ENCODE measurements at places on chromosomes 7 and 10.

GRCh38 chr10:44186150-44186549 lies 198.7 kb downstream of the CXCL12 start:
- no peak for DNase-seq

DNA sequence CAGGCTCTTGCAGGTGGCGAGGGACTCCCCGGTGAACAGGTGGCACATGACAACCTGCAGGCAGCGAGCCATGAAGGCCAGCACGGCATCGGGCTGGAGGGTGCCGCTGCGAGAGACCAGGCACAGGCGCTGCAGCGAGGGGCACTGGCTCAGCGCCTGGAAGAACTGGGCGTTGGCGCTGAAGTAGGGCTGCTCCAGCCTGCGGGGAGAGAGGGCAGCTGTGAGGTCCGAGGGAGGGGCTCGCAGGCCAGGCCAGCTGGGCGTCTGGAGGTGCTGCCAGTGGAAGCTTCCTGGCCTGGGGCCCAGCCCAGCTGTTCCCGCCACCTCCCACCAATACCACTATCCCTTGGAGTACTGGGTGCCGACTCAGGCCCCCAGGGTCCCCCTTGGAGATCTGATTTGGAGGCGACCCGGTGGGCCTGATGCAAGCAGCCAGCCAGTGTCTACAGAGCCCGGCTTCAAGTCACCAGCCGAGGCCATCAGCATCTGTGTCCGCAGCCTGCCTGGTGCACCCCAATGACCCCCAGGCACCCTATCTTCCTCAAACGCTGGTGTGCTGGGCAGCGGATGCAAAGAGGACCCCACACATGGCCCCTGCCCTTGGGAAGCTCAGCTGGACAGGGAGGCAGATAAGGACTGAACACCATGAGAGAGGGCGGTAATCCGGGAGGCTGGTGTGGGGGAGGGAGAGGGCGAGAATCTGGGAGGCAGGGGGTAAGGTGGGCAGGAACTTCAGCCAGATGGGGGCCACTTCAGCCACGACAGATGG lies 67.8 kb upstream of the TNRC18 start:
- DNase-seq, result no peak

DNA sequence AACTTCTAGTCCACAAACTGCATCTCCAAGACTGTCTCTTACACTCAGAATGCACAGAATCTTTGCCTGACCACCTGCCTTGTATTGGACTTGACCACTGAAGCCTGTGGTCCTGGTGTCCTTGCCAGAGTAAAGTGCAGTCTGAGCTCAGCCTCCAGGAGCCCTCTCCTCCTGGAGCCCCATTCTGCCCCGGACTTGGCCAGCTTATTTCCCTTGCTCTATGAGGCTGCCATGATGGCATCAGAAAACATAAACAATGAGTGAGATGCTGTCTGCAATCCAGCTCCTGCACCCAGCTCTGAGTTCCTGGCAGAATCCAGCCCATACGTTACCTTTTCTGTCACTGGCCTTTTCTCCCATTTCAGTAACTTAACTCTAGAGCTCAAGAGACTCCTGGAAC lies 494.6 kb downstream of the PLXNA4 start:
- DNase-seq, result no peak

- peak; percentile 19 for DNase-seq
These were observed at the start of gene CUX1 for GRCh38 chr7:101817471-101818286. TSS of gene CUX1 (plus strand) at chr7:101817626. CDS start at chr7:101817640, 14 bp downstream.

DNA sequence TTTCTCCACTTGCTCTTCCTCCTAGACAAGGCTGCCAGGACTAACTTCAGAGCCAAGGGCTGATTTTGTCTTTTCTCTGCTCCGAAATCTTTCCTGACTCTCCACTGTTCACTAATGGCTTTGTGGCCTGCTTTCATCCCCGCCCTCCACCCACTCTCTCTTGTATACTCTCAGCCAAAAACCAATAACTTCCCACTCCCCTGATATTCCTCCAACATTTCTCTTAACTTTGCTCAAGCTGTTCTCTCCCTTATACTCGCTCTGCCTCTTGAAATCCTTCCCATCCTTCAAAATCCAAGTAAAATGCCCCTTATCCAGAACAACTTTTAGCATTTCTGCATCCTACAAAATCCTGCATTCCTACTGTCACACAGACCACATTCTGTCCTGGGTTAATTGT lies 214.8 kb downstream of the PHTF2 start:
- DNase-seq, result no peak

GRCh38 chr7:18202315-18203045 lies 174.8 kb upstream of the PRPS1L1 start:
- no peak for DNase-seq

- no peak for DNase-seq
These were observed 179.8 kb downstream of the NPSR1 start for GRCh38 chr7:34837801-34838201.

DNA sequence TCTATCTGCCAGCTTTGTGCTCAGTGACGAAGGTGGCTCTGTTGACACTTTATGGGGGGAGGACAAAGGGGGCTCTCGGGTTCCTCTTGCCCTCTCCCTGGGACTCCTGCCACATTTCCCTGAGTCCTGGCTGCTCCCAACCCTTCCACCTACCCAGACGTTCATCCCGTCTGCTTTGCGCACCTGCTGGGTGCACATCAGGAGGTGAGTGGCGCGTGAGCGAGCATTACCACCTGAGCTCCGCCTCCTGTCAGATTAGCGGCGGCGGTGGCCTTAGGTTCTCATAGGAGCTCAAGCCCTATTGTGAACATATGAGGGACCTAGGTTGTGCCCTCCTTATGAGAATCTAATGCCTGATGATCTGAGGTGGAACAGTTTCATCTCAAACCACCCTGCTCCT lies 137.2 kb downstream of the DYNC2I1 start:
- no peak for DNase-seq

DNA sequence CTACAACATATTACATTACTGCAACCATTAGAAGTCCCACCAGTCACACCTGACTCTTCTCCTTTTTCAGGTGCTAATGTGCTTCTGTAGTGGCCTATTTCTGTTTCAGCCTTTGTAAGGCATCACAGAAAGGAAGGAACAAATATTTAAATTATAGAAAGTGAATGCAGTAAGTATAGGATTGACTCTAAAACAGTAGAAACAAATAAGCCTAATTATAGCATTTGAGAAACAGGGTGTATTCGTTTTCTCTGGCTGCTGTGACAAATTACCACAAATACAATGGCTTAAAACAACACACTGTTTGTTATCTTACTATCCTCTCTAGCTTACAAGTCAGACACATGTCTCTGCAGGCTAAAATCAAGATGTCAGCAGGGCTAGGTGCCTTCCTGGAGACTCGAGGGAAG lies 69.4 kb downstream of the CCSER2 start:
- DNase-seq, result no peak

DNA sequence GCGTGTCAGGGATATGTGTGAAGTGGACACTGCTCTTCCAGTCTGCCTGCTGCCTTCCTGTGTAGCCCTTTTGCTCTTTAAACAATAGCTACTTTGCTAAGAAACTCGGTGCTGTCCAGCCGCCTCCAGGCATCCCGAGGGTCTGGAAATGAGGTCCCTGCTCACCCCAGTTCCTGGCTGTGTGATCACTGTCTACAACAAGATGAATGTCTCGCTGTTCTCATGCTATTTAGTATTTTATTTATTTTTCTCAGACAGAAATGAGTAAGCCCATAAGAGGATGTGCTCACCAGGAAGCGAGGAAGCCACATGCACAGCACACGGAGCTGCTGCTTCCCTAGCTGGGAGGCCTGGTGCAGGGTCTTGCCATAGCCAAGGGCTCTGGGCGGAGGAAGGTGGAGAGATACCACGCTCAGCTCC lies 167.0 kb upstream of the PITRM1 start:
- DNase-seq, result no peak

- no peak for DNase-seq
These were observed 43.0 kb downstream of the PKD1L1 start for GRCh38 chr7:47905076-47905920.

DNA sequence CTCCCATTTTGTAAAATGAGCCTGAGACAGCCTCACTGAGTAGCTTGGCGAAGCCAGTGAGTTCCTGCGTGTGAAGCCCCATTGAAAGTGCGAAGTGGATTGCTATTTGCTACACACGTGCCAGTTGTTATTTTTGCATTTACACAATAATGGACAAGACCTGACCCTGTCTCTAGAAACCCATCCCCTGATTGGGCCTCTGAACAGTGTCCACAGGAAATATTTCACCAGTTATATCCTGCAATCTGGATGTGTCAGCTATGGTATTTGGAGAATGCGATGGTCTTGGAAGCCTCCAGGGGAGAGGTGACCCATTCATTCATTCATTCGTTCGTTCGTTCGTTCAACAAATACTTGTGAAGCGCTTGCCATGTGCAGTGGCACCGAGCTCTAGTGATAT lies 37.1 kb downstream of the COL13A1 start:
- no peak for DNase-seq

DNA sequence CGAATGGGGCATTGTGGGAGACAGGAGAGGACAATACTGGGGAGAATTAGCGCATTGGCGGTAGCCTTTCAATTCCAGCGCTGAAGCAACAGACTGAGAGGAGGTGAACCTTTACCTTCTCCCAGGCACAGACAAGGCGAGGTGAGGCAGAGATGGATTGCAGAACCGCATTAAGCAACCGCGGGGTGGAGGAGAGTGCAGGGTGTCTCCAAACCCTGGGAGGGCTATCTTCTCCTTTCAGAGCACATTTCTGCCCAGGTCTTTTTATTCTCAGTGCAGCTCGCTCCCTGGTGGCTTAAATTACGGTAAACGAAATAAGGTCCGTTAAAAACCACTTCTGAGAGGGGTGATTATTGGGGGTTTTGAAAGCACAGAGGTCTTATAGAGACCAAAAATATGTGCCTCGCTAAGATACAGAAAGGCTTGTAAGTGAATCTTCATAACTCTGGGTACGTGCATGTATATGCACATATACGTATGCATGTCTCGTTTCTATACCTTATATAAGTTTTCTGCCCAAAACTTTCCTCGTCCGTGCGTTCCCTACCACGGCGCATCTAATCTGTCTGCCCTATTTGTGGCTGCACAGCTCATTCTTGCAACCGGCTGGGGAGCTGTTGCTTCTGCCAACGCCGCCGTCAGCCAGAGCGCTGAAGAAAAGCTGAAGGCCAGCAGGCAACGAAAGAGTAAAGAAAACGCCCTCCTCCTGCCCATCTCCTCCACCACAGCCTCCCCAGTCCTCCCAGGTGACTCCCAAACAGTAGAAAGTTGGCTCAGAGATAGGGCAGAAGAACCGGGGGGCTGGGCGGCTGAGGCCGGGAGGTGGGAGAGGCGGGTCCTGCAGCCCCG lies 895 bp upstream of the ZNF804B start:
- DNase-seq, result no peak

DNA sequence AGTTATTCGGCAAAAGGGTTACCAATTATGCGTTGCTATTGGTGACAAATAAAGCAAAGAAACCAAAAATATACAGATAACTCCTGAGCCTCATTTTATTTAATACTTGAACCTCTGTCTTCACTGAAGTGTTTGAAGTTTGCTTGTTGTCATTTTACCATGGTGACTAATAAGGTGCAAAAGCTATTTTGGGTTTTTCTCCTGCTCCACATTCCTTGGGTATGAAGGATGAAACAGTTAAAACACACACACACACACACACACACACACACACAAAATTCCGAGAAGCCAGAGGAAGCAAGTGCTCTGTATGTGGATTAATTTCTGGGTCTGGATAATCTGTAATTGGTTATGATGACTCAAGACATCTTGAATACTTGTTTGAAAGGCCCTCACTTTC lies 246.5 kb downstream of the COBL start:
- DNase-seq, result no peak

DNA sequence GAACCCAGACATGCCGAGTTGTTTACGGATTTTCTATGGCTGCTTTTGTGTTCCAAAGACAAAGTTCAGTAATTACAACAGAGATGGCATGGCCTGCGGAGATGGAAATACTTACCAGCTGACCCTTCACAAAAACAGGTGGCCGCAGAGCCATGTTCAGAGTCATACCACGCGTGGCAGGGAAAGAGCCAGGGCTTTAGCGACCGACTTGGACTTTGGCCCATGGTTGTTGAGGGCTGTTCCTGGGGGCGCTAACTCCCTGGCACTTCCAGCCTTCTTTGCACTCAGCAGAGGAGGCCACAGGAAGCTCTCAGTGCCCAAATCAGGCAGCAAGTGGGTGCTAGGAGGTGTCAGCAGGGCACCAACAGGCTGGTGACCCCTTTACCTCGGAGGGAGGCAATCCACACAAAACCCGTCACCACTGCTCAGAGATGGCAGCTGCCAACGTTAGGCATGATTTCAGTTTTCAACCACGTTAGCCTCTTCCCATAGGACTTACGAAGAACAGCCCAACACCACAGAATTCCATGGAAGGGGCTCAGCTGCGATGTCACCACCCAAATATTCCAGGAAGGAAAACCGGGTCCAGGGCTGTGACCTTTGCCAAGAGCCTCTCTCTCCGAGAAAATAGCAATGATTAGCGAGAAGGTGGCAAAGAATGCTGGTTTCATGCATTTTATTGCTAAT lies 21.4 kb upstream of the CNPY1 start:
- no peak for DNase-seq

DNA sequence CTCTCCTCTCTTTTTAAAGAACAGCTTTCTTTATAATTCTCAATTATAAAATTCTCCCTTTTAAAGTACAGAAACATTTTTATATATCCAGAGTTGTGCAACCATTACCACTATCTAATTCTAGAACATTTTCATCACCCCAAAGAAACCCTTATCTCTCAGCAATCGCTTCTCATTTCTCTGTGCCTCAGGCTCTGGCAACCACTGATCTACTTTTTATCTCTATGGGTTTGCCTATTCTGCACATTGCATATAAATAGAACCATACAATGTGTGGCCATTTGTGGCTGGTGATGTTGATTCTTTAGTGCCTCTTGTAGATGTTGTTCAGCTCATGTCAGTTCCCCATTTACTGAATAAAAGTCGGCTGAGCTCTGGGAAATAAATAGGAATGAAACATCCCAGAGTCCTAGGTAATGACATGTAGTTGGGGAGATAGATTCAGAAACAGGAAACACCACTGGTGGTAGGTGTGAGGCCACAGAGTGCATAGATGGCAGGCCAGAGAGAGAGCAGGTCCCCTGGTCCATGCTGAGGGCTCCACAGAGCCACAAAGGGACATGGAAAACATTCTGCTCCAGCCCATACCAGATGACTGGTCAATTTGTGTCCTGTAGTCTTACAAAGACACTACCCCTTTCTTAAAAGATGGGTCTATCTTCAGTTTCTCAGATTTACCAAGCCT lies 126.5 kb downstream of the PLPP4 start:
- no peak for DNase-seq

DNA sequence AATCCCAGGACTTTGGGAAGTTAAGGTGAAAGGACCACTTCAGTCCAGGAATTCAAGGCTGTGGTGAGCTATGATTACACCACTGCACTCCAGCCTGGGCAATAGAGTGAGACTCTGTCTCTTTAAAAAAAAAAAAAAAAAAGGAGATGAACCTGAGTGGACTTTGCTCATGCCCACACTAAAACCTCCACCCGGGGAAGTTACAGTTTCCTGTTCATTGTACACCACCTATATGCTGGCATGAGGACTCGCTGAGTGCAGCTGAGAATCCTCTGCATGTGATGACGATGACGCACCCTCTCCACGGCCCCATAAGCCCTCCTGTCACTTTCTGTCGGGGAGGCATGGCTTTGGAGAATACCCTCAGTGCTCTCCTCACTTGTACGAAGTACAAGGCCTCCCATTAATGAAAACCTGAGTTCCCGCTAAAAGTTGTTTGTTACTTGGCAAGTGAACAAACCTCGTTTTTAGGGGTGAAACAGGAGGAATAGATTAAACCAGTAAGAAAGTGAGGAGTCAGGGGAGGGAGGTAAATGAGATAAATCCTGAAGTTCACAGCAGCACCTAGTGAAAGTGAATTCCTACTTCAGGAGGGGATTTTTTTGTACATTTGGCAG lies 15.9 kb downstream of the TMEM176B start:
- no peak for DNase-seq
